ENCODE measurements at places on chromosomes 2 and 18. TPM values are rescaled to one million over a fixed set of nuclear protein-coding genes. Genes with fewer than 3 reads are reported as not detected.

Gene PRSS56
- total RNA-seq: not detected

Gene GALNT3
- total RNA-seq: 21.2 TPM

Gene ARHGAP28
- total RNA-seq: 8.9 TPM

Gene PASK
- 8.6 TPM for total RNA-seq

Gene NEU4
- total RNA-seq: under 0.01 TPM

Gene SP9
- not detected for total RNA-seq

Gene INHBB
- total RNA-seq: under 0.01 TPM

Gene TFCP2L1
- 0.33 TPM for total RNA-seq

Gene IL36B
- total RNA-seq: not detected

Gene IL36G
- not detected for total RNA-seq

Gene SERTAD2
- total RNA-seq: 11.6 TPM

Gene ALS2
- total RNA-seq: 15.3 TPM

Gene SFTPB
- total RNA-seq: not detected

Gene CD28
- total RNA-seq: not detected

Gene ARL6IP6
- 43.5 TPM for total RNA-seq

Gene R3HDM1
- total RNA-seq: 21.8 TPM

Gene NCKAP5
- 0.98 TPM for total RNA-seq

Gene SYT4
- total RNA-seq: not detected

Gene SLC5A7
- not detected for total RNA-seq

Gene SLC9A4
- total RNA-seq: not detected

Gene GPBAR1
- 0.16 TPM for total RNA-seq

Gene C2orf72
- total RNA-seq: 0.16 TPM

Gene IMPACT
- total RNA-seq: 19.5 TPM

Gene IGFBP5
- 141 TPM for total RNA-seq

Gene NPAS2
- total RNA-seq: 8.2 TPM

Gene PDE1A
- 2.7 TPM for total RNA-seq

Gene B3GNT7
- total RNA-seq: 9.9 TPM

Gene LYG2
- total RNA-seq: not detected

Gene COBLL1
- total RNA-seq: 17.3 TPM

Gene ABCG5
- total RNA-seq: not detected

Gene RASGRP3
- total RNA-seq: not detected

Gene SCLY
- 18.9 TPM for total RNA-seq

Gene ZC3H15
- total RNA-seq: 42.0 TPM

Gene CDH19
- total RNA-seq: not detected

Gene FN1
- total RNA-seq: 15,712 TPM

Gene RBM45
- total RNA-seq: 7.9 TPM

Gene COLEC12
- total RNA-seq: 1.6 TPM

Gene LOXHD1
- not detected for total RNA-seq

Gene ASB18
- not detected for total RNA-seq

Gene UGT1A1
- not detected for total RNA-seq

Gene IWS1
- 28.8 TPM for total RNA-seq

Gene C1QL2
- not detected for total RNA-seq

Gene ZNF396
- total RNA-seq: 0.33 TPM

Gene PRKAG3
- total RNA-seq: not detected

Gene SLC14A1
- 0.38 TPM for total RNA-seq

Gene COLEC11
- 0.76 TPM for total RNA-seq

Gene RAD51AP2
- total RNA-seq: not detected

Gene TSPYL6
- not detected for total RNA-seq

Gene TP53I3
- total RNA-seq: 46.9 TPM

Gene CFC1
- not detected for total RNA-seq

Gene SERPINB10
- total RNA-seq: not detected

Gene RGPD3
- 0.13 TPM for total RNA-seq

Gene SNRPD1
- 10.3 TPM for total RNA-seq
